NCI-H1048 (cell line): ENCODE measurements at places on chromosomes 11 and 22.

- DNase-seq: no peak
Measured at GRCh38 chr22:23225337-23225723, 45.0 kb downstream of the BCR start.

DNA sequence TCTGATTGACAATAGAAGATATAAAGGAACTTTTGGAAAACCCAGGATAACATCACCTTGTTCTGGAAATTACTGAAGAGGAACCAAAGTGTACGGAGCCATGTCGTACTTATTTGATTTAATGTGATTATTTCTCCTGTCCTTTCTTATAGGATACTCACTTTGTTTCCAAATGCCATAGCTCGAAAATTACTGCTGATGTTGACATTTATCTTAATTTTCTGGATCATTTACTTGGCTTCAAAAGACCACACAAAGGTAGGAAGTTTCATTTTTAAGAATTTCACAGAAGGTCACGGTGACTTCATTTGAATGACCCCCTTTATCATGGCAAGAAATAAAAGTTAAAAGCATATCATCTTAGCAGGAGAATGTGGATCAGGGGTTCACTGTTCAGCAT lies 1.2 kb downstream of the NXPE2 start:
- DNase-seq: no peak

GRCh38 chr11:10318527-10318802 lies 13.6 kb downstream of the ADM start:
- DNase-seq: no peak

- no peak for DNase-seq
Measured at GRCh38 chr22:43152357-43153071, 1.2 kb downstream of the TSPO start.

DNA sequence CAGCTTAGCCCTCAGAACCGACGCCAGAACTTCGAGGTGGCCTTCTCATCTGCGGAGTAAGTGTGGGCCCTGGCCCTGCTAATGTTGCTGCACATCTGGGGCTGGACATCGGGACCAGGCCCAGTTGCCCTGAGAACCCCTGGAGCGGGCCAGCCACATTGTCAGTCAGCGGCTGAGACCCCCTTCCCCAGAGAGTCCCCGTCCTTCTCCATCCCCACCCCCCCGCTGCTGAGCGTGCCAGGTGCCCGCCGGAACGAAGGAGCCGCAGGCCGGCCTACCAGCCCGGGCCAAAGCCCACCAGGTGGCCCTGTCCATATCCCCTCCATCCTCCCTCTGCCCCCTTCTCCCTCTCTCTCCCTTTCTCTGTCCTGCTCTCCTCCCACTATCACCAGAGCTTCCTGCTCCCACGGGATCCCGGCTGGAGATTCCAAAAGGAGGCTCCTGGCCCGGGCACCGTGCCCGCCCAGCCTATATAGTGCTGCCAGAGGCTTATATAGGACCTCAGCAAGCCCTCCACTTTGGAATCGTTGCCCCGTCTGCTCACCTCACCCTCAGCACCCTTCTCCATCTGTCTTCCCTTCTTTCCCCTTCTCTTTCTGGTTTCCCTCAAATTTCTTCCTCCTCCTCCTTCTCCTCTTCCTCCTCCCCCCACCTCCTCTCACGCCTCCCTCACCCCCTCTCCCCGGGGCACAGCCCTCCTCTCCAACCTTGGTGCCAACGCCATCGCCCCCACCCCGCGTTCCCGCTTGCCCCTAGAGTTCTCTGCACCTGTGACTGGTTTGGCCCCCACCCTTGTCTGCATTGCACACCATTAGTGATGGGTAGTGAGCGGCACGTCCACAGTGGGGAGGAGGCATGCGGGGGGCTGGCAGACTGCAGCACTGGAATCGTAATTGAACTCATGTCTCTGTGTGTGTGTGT lies 7.3 kb downstream of the SELENOM start:
- DNase-seq: no peak

GRCh38 chr11:128388206-128388815 lies 199.0 kb downstream of the ETS1 start:
- DNase-seq: no peak

- DNase-seq: no peak
Measured at GRCh38 chr11:134738581-134738980, 326.5 kb upstream of the B3GAT1 start.

DNA sequence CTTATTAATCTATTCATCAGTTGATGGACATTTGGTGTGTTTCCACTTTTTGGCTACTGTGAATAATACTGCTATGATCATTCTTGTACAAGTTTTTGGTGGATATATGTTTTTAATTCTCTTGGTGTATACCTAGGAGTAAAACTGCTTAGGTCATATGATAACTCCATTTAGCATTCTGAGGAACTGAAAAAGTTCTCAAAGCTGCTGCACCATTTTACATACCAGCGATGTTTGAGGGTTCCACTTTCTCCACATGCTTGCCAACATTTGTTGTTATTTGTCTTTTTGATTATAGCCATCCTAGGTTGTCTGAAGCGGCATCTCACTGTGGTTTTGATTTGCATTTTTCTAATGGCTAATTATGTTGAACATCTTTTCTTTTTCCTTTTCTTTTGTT lies 4.1 kb upstream of the ACER3 start:
- no peak for DNase-seq

GRCh38 chr11:122167100-122167499 lies 51.1 kb upstream of the BLID start:
- no peak for DNase-seq

- DNase-seq: no peak
Measured at GRCh38 chr22:41544671-41545476, 604 bp upstream of the POLR3H start.

- DNase-seq: no peak
Measured at GRCh38 chr22:38641476-38642040, 14.6 kb downstream of the FAM227A start.

- no peak for DNase-seq
Measured at GRCh38 chr11:119795231-119795630, 66.2 kb upstream of the NECTIN1 start.

DNA sequence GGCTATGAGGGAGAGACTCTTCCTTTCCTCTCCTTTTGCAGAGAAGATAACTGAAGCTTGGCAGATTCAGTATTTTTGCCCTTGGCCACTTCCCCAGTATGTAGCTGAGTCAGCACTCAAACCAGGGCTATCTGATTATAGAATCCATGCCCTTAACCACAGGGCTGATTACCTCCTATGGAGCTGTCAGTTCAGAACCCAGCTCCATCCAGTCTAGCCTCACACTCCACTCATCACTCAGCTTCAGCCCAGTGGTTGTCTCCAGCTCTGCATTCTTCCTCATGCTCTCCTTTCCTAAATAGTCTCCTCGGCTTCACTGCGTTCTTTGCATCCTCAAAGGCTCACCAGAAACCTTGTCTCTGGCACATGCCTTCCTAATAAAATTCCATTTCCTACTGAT lies 151.6 kb upstream of the BLID start:
- no peak for DNase-seq

- DNase-seq: no peak
Measured at GRCh38 chr11:64303109-64304031, 2.0 kb upstream of the ESRRA start.

DNA sequence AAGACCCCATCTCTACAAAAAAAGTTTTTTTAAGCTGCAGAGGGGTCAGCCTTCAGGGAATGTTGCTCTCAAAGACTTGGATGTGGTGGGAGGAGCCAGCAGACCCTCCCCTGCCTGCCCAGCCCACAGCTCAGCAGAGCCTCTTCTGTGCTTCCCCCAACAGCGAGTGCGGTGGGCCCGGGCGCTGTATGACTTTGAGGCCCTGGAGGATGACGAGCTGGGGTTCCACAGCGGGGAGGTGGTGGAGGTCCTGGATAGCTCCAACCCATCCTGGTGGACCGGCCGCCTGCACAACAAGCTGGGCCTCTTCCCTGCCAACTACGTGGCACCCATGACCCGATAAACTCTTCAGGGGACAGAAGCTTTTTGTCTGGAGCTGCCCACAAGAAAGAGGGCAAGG lies 10.5 kb downstream of the TMA7B start:
- no peak for DNase-seq

DNA sequence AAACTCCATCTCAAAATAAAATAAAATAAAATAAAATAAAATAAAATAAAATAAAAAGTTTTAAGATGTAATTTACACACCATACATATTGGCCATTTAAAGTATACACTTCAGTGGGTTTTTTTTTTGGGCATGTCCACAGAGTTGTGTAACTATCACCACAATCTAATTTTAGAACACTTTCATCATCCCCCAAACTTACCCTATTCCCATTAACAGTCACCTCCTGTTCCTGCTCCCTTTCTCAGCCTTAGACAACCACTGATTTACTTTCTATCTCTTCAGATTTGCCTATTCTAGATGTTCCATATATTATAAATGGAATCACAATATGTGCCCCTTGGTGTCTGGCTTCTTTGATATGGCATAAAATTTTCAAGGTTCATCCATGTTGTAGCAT lies 4.6 kb upstream of the ACER3 start:
- DNase-seq: no peak

GRCh38 chr22:17346578-17346977 lies 22.7 kb upstream of the CECR2 start:
- no peak for DNase-seq

- no peak for DNase-seq
Measured at GRCh38 chr11:10452211-10452767, 2.8 kb upstream of the AMPD3 start.

DNA sequence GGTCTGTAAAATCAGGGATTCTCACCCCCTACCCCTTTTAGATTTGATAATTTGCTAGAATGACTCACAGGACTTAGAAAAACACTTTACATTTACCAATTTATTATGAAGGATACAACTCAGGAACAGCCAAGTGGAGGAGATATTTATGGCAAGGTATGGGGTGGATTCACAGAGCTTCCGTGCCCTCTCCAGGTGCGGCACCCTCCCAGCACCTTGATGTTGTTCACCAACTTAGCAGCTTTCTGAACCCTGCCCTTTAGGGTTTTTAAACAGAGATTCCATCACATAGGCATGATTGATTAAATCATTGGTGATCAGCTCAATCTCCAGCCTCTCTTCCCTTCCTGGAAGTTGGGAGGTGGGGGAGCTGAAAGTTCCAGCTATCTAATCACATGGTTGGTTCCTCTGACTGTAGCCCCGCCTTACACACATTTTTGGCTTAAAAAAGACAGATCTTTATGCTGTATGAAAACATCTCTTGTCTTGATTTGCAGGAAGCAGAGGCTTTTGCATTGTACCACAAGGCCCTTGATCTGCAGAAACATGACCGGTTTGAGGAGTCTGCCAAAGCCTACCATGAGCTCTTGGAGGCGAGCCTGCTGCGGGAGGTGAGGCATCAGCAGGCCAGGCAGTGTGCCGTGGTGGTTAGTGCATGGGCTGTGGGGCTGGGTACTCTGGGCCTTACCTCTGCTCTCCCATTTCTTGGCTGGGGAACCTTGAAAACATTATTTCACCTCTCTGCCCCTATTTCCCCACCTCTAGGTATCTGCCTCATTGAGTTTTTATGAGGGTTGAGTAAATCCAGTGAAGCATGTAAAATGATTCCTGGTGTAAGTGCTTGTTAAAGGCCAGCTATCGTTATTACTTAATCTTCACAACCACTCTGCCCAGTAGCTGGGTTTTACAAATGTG lies 27.0 kb downstream of the CABIN1 start:
- no peak for DNase-seq

- DNase-seq: peak; percentile 27
Measured at GRCh38 chr11:121595717-121596161, 143.0 kb upstream of the SORL1-AS1 start.

GRCh38 chr11:22190827-22191463 lies 1.9 kb upstream of the ANO5 start:
- DNase-seq: no peak

DNA sequence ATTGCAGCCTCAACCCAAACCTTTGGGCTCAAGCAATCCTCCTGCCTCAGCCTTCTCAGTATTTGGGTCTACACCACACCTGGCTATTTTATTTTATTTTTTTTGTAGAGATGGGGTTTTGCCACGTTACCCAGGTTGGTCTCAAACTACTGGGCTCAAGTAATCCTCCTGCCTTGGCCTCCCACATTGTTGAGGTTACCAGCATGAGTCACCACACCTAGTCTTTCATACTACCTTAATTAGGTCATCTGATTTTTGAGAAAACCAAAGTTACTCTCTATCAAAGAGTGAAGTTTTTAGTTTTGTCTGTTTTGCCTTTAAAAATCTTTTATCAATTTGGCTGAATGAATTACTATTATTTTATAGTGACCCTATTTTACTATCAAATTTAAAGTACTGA lies 335.6 kb upstream of the LRRC4C start:
- DNase-seq: no peak

DNA sequence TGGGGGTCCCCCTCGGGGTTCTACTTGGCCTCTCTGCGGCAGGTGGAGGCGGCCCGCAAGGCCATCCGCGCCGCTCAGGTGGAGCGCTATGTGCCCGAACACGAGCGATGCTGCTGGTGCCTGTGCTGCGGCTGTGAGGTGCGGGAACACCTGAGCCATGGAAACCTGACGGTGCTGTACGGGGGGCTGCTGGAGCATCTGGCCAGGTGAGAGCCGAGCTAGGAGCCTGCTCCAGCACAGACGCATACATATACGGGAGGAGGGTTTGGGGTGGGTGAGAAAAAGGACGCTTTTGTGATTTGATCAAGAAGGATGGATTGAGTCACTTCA lies 415 bp downstream of the CENATAC start:
- no peak for DNase-seq

GRCh38 chr11:129493746-129494145 lies 118.1 kb downstream of the BARX2 start:
- DNase-seq: no peak

GRCh38 chr11:17864478-17864941 lies 129.9 kb downstream of the KCNC1 start:
- no peak for DNase-seq

DNA sequence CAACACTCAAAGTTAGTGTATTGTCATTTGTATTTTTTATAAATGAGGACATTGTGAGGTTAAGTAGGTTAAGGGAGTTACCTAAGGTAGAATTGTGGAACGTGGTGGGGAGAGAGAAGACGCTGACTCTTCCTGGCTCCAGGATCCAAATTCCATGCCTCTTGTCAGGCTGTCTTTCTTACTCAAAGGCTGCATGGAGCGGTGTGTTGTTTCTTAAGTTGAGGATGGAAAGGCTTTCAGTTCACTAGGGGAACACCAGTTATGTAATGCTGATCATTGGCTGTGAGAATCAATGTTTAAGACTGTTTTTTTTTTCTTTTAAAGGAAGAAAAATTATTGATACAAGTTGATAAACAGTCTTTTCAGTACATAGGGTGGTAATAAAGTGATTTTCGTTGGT lies 2.9 kb downstream of the UBE2L3 start:
- no peak for DNase-seq
